ENCODE measurements at places on chromosomes 4 and X. TPM values are rescaled to one million over a fixed set of nuclear protein-coding genes. Genes with fewer than 3 reads are reported as not detected.

PNMA6A gene
- total RNA-seq, result 0.50 TPM

ZXDA gene
- total RNA-seq, result 2.7 TPM

GRCh38 chr4:87445964-87446363, 23.6 kb downstream of the NUDT9 start:
- DNase-seq, result no peak

- no peak for DNase-seq
These were observed 27.6 kb downstream of the CYTL1 start for GRCh38 chr4:4991541-4992099.

Data from activated CD4-positive, alpha-beta memory T cell treated with anti-CD3 and anti-CD28 coated beads for 36 hours (primary cell).